ENCODE measurements at places on chromosomes 6 and 20.

DNA sequence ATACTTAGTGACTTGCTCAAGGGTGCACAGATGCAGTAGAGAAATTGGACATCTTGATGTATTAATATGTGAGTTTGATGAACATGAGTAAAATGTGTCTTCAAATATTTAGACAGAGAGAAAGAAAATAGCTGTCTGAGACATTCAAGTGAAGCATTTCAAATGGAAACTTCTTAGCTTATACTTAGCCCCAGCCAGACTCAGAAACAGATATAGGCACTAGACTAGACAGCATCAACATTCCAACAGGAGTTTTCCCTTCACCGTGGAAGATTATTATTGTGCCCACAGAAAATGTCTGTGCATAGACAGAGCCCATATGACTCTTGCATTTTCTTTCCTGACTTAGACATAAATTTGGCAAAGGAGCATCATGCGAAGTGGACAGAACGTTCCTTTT lies 443.0 kb downstream of the PLCB1 start:
- no peak for DNase-seq

DNA sequence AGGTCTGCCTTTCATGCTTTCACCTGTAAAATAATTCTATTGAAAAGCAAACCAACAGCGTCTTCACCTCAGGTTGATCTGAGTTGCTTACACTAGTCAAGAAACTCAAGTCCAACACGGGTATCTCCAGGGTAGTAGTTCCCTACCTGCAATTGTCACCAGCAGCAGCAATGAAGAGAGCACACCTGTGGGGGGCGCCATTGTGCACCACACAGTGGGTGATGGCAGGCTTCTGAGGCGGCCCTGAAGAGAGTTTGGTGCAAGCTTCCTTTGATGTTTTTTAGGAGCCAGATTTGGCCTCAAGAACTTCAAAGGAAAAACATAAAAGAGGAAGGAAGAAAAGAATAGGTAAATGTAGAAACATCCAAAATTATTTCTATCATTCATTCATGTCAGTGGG lies 45.1 kb downstream of the KIAA0319 start:
- no peak for DNase-seq

GRCh38 chr20:9200196-9200595 lies 131.3 kb downstream of the PLCB4 start:
- no peak for DNase-seq

- no peak for DNase-seq
Measured at GRCh38 chr20:50286174-50286511, 95.5 kb downstream of the CEBPB start.

GRCh38 chr6:7468382-7469081 lies 72.9 kb upstream of the DSP start:
- peak; percentile 5 for DNase-seq

GRCh38 chr20:51687108-51687507 lies 81.1 kb downstream of the ATP9A start:
- DNase-seq: peak; percentile 78
